ENCODE measurements at places on chromosomes 4 and X. TPM values are rescaled to one million over a fixed set of nuclear protein-coding genes. Genes with fewer than 3 reads are reported as not detected.

SLC10A4 gene
- total RNA-seq, result 7.3 TPM

RHOXF2B gene
- not detected for total RNA-seq

ASB9 gene
- 20.2 TPM for total RNA-seq

OPN1MW3 gene
- total RNA-seq, result not detected

ADAMTS3 gene
- not detected for total RNA-seq

SULT1E1 gene
- total RNA-seq, result not detected

LGI2 gene
- 0.20 TPM for total RNA-seq

CT55 gene
- total RNA-seq, result not detected

KIAA1210 gene
- total RNA-seq, result not detected

SATL1 gene
- total RNA-seq, result not detected

XIAP gene
- total RNA-seq, result 26.7 TPM

SLC35A2 gene
- 60.9 TPM for total RNA-seq

USP26 gene
- total RNA-seq, result not detected

ETNPPL gene
- 0.05 TPM for total RNA-seq

P2RY8 gene
- 0.02 TPM for total RNA-seq

LPAR4 gene
- total RNA-seq, result not detected

ZBTB33 gene
- 11.1 TPM for total RNA-seq
